Stimulated activated naive B cell treated with anti-CD40 and anti-IgM and Interleukin-4, amounts not matched to agents 10 μg/mL and 1 μg/mL and 100 μg/mL, for 72 hours (primary cell): ENCODE measurements at places on chromosomes 3 and 15.
A peak's percentile ranks its signal among the peaks of the same experiment; 100 is the strongest.

GRCh38 chr3:140898340-140899180 lies 43.1 kb upstream of the SLC25A36 start:
- DNase-seq, result peak; percentile 2
- no peak overlapping the region for H3K27ac ChIP-seq
- no peak overlapping the region for H3K4me3 ChIP-seq
- peaks cover 32% of the 10 kb centered on the region for H3K27me3 ChIP-seq
- peaks cover 1% of the 10 kb centered on the region for H3K4me1 ChIP-seq

DNA sequence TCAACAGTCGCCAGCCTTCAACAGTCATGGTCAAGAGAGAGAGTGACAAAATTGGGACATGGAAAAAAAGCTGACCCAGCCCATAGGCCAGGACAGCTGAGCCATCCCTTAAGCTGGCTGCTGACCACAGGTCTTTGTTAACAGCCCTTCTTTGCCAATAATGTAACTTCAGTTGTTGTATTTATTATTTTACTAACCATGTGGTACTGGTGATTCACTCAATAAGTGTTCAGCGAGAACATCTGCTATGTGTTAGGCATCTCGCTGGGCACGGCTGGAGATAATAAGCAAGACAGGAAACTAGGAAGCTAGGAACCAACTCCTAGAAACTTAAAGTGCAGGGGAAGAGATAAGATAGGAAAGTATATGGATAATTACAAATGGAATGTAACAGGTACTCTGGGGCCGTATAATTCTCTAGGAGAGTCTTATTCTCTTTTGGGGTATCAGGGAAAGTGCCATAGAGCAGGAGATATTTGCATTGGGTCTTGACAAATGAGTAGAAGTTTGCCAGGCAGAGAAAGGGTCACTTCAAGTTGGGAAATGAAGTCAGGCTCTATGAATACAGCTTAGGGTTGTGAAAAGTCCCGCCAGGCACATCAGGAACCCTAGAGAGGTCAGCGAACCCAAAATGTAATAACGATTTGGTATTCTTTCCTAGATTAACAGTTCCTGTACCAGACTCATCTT lies 84.0 kb upstream of the TRA2B start:
- peaks cover 15% of the 10 kb centered on the region for H3K27me3 ChIP-seq
- DNase-seq, result no peak
- H3K27ac ChIP-seq, result no peak overlapping the region
- H3K36me3 ChIP-seq, result no peaks in the 10 kb centered on the region

DNA sequence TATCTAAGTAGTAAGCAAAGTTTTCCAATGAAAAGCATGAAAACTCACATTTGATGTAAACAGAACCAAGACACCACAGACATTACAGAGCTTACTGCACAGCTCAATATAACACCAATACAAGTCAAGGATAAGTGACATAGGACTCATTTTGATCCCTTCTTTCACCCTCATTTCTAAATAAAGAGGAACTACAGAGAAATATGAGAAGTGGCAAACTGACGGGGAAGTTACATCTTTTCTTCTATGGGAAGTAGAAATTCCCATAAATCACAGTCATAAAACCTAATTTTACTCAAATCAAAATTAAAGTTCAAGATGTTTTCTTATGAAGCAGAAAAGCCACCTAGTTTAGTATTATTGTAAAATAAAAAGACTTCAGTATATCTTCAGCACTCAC lies 3.8 kb downstream of the ATG3 start:
- no peak overlapping the region for H3K27ac ChIP-seq
- H3K4me3 ChIP-seq, result peak overlapping the region; percentile 30
- no peaks in the 10 kb centered on the region for H3K27me3 ChIP-seq
- DNase-seq, result no peak
- peaks cover 26% of the 10 kb centered on the region for H3K4me1 ChIP-seq

- H3K4me1 ChIP-seq, result no peaks in the 10 kb centered on the region
- H3K36me3 ChIP-seq, result no peaks in the 10 kb centered on the region
- no peak for DNase-seq
- peaks cover 21% of the 10 kb centered on the region for H3K27me3 ChIP-seq
These were observed 38.6 kb upstream of the LACTB start for GRCh38 chr15:63083044-63083443.

GRCh38 chr3:69282181-69282580 lies 103.7 kb downstream of the FRMD4B start:
- peaks cover 2% of the 10 kb centered on the region for H3K4me1 ChIP-seq
- no peak overlapping the region for H3K4me3 ChIP-seq
- no peak for DNase-seq
- H3K27ac ChIP-seq, result no peak overlapping the region
- no peaks in the 10 kb centered on the region for H3K36me3 ChIP-seq

DNA sequence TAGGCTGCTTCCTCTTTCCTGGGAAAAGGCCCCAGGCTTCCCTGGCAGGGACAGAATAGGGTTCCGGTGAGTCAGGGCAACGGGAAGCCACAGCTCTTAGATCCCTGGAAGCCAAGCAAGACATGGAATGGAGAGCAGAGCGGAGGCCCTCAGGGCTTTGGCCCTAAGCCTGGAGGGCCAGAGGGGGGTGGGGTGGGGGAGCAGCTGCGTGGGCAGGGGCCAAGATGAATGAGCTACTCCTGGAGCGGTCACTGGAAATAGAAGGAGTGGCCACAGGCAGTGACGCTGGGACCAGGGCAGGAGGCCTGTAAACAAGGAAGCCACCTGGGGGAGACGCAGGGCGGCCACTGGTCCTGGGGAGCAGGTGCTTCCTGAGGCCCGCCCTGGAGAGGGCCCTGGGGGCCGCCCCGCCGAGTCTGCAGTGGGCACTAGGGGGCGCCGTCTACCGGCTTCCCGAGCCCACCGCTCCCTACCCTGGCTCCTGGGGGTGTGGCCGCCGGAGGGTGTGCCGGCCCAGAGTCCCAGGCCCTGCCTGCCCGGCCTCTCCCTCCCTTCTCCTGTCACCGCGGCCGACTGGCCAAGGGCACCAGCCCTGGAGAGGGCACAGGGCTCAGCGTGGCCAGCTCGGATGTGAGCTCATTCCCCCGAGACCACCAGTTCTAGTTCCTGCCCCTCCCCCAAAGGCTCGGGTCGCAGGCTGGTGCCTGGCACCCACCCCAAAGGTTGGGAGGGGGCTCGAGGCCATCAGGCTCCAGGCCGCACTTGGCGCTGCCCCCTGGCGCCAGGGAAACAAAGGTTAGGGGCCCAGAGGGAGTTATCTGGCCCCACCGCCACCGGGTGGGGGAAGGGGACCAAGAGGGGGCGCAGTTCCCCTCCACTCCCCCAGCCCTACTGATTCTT lies 12.1 kb downstream of the VPS18 start:
- peak; percentile 77 for DNase-seq
- peaks cover 27% of the 10 kb centered on the region for H3K36me3 ChIP-seq
- peak overlapping the region; percentile 88 for H3K27ac ChIP-seq
- peak overlapping the region; percentile 86 for H3K4me3 ChIP-seq

DNA sequence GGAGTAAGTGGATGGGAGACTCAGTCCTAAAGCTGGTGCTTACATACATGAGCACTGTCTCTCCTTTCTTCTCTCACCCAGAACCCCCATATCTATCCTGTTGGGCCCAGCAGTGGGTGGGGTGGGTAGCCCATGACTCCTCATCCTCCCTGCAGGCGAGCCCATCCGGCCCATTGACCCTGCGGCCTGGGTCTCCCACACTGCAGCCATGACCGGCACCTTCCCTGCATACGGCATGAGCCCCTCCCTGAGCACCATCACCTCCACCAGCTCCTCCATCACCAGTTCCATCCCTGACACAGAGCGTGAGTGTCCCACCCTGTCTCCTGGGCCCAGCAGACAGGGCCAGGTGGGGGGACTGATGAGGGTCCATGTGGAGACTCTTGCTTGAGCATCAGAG lies 8.0 kb upstream of the AP2M1 start:
- DNase-seq, result no peak
- H3K36me3 ChIP-seq, result peaks cover 39% of the 10 kb centered on the region
- no peaks in the 10 kb centered on the region for H3K27me3 ChIP-seq
- peaks cover 13% of the 10 kb centered on the region for H3K4me1 ChIP-seq

DNA sequence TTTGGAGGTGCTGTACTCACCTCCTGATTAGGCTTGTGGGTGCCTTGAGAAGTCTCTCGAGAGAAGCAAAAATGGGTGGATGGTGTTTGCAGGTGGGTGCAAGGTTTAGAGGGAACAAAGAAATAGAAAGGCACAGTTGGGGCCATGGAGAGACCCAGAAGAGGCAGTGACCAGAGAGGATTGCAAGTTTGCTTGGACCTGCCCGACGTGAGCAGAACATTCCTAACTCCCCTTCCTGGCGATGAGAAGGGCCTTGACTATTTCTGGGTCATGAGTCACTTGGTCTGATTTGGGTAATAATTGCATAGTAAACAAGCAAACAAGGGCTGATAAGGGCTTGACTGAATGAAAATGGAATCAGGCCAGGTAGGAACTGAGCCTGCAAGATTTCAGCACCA lies 7.0 kb upstream of the CTSH start:
- no peaks in the 10 kb centered on the region for H3K36me3 ChIP-seq
- DNase-seq, result no peak

DNA sequence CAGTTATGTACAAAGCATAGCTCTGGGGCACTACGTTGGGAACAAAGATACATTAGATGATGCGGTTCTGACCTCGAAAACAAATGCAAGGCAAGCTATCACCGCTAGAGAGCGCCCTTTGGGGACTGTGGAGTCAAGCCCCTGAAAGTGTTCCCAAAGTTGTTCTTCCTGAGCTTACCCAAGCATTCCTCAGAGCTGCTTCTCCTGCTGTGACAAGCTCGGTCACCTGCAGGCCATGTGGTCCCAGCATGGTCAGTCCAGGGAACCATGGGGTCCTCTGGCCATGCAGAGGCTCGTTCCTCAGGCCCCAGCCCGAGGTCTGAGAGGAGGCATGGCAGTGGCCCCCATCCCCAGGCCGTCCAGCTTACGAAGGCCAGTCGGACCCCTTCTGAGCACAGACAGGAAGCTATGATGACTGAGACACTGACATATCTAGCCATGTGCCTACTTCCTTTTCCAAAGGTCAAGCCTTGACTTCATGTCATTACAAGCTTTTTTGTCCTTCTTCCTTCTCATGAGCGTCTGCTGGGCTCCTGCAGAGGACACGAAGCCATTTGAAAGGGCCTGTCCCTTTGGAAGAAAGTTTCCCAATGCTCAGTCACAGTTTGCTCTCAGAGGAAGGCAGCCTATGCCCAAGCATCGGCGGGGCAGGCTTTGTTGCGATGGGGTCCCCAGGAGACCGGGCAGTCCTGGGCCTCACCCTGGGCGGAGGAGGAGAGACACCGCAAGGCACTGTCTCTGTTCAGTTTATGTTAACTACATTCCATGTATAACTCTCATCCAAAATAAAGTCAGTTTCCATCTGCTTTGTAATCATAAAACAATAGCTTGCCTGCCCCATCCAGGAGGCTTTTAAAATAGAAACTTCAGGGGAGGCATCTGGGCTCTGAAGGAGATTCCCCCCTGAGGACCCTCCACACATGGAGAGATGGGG lies 79.3 kb downstream of the ATP10A start:
- peaks cover 45% of the 10 kb centered on the region for H3K27me3 ChIP-seq
- H3K27ac ChIP-seq, result peak overlapping the region; percentile 20

GRCh38 chr3:43870844-43871626 lies 180.3 kb downstream of the ABHD5 start:
- no peak overlapping the region for H3K4me3 ChIP-seq
- H3K4me1 ChIP-seq, result no peaks in the 10 kb centered on the region
- no peak for DNase-seq
- H3K27me3 ChIP-seq, result peaks cover 52% of the 10 kb centered on the region
- no peak overlapping the region for H3K27ac ChIP-seq
- H3K36me3 ChIP-seq, result no peaks in the 10 kb centered on the region

DNA sequence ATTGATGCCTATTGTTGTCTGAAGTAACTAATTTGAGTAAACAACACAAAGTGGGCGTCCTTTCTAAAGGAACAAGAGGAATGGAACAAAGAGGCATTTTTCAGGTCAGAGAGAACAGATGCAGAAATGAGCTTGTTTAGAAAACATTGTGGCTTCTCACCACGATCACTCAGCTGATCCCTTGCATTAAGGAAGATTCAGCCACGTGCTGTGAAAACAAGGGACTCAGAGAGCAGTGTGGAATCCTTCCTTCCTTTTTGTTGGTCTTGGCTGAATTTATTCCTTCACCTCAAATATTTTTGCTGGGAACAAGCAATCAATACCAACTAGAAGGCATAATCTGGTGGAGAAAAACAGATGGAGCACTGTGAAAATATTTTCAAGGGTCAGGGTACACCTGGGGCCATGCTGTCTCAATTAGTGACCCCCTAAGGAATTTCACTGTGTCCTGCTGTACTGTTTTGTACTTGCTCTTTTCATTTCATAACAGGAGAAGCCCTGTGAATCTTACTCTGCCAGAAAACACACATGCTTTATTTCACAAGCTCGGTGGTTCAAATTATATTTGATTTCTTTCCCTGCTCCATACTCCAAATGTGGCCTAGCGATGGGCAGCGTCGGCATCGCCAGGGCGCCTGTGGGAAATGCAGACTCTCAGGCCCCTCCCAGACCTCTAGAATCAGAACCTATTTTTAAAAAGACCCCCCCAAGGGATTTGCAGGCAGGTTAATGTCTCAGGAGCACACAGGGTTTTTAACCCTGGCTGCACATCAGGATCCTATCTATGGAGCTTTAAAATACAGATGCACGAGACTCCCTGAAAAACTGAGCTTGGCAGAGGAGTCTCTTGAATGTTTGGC lies 11.6 kb upstream of the SLC6A20 start:
- H3K36me3 ChIP-seq, result peaks cover 1% of the 10 kb centered on the region
- no peaks in the 10 kb centered on the region for H3K4me1 ChIP-seq
- H3K27me3 ChIP-seq, result no peaks in the 10 kb centered on the region
- no peak for DNase-seq
- H3K27ac ChIP-seq, result no peak overlapping the region

DNA sequence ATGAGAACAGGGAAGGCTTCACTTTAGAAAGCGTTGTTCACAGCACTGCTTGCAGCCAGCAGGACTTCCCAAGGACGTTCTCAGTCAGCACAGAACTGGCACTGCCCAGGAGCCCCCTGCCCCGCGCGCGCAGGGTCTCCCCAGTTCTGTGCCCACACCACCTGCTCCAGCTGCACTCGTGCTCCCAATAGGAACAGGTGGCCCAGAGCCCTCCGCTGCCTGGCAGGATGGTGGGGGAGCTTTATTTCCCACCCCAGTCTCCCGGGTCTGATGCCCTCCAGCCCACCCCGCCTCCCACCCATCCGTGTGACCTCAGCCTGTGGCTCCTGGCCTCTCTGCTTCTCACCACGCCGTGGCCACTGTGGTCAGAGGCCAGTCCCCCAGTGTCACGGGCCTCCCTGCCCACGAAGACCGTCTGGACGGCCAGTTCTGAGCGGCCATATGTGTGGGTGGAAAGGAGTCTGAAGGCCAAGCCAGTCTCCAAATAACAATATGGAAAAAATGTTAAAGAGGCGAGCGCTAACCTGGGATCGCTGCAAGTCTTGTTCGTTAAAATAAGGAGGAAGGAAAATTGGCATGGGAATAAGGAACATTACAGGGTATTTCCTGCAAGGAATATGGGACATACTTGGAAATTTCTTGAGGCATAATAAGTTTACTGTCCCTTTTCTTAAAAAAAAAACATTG lies 54.6 kb upstream of the PCSK6 start:
- DNase-seq, result no peak
- H3K4me3 ChIP-seq, result no peak overlapping the region
- peaks cover 32% of the 10 kb centered on the region for H3K27me3 ChIP-seq
- no peaks in the 10 kb centered on the region for H3K4me1 ChIP-seq
